ENCODE measurements at places on chromosomes 5 and 9. TPM values are rescaled to one million over a fixed set of nuclear protein-coding genes. Genes with fewer than 3 reads are reported as not detected.
A peak's percentile ranks its signal among the peaks of the same experiment; 100 is the strongest.

The FBP2 gene
- total RNA-seq, result not detected

DNA sequence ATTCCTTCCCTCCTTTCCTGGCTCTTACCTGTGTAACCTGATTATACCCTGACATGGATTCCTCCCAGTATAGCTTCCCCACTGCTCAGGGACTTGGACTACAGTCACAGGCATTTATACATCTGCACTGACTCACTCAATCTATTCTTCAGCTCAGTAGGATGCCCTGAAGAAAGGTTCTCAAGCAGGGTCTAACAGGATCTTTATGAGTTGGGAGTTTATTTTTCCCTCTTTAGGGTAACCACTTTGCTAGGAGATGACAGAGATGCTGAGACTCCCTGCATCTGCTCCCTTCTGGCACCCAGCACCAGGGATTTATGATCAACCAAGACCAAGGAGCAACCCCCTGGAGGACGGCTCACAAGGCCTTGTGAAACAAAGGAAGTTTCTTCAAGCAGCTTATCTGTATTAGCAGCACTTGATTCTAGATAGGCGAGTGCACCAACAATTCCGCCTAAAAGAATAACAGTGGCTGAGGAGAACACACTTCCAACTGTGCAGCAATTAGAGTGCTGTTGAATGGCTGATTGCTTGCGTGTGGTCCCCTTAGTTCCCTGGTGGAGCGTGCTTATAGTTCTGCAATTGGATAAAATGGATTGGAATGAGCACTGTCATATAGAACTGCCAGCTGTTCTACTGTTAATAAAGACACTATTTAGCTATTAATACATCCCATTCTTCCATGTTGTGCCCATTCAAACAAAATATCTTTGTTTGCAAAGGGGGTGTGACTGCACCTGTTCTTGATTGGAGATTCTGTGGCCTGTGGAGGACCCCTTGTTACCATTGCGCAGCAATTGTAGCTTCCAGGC is 482.6 kb downstream of the ZNF608 start:
- peaks cover 29% of the 10 kb centered on the region for H3K27me3 ChIP-seq
- no peak overlapping the region for H3K4me3 ChIP-seq
- no peaks in the 10 kb centered on the region for H3K36me3 ChIP-seq

DNA sequence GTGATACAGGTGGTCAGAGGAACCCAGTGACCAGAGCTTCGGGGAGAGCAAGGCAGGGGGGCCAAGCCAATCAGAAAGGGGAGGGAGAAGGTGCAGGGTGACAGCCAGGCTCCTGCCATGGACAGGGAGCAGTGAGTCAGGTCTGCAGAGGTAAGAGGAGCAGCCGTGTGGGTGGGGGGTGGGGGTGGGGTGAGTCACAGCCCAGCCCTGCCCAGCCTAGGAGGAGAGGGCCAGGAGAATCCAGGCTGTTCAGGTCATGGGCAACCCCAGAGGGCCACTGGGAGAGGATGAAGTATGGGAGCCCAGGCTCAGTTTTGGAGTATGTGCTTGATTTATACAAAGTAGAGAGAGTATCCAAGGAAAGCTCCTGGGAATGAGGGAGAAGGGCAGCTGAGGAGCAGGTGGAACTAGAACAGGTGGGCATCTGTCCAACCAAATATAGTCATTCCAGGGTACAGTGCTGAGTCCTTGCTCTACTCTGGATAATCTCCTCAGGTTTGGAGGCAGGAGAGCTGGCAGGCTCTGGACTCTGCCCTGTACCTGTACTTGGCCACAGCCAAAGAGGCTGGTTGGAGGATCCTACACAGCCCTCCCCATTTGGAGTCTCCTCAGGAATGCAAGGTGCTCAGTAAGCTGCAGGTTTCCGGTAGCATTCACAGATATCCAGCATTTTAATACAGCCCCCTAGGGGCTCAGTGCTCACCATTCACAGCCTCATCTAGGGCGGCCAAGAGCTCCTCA is 1.6 kb downstream of the HBEGF start:
- H3K27ac ChIP-seq, result no peak overlapping the region
- DNase-seq, result no peak
- H3K27me3 ChIP-seq, result peaks cover 11% of the 10 kb centered on the region

The TJP2 gene
- 155 TPM for total RNA-seq

GRCh38 chr9:115275753-115276152 is 157.8 kb upstream of the TNC start:
- no peak overlapping the region for H3K4me3 ChIP-seq
- peaks cover 6% of the 10 kb centered on the region for H3K4me1 ChIP-seq
- H3K27ac ChIP-seq, result no peak overlapping the region
- H3K36me3 ChIP-seq, result no peaks in the 10 kb centered on the region

DNA sequence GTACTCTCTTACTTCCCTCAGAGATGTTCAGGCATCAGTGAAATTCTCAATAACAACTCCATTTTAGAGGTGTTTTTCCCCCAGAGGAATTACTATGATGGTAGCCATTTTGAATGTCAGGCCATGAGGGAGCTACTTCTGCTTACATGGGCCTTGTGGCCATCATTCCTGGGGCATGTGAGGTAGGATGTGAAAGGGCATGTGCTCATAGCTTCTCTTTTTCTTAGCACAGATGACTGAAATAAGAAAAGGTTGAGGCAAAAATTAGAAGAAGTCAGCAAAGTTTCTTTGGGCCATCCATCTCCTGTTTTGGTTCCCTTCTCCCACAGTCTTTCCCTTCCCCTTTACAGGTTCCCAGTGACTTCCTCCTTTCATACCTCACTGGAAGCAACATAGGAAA is 68.8 kb downstream of the FEM1C start:
- H3K4me1 ChIP-seq, result peaks cover 16% of the 10 kb centered on the region
- no peaks in the 10 kb centered on the region for H3K36me3 ChIP-seq
- H3K27ac ChIP-seq, result no peak overlapping the region
- H3K27me3 ChIP-seq, result no peaks in the 10 kb centered on the region

DNA sequence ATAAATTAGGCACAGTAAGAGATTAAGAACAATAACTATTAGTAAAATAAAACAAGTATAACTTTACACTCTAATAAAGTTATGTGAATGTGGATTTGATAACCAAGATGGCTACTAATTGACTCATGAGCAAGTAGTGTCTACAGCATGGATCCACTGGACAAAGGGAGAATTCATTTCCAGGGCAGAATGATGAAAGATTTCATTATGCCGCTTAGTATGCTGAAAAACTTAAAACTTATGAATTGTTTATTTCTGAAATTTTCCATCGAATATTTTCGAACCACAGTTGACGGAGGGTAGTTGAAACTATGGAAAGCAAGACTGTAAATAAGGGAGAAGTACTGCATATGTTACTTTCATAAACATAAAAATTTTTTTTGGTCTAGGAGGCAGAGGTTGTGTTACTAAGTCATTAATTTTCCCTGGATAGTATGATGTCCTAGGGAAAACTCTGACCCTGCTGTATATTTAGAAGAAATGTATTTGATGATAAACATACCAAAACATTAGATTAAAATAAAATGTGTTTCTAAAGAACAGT is 24.9 kb upstream of the TARS1 start:
- no peaks in the 10 kb centered on the region for H3K36me3 ChIP-seq
- H3K4me3 ChIP-seq, result no peak overlapping the region
- DNase-seq, result no peak
- no peak overlapping the region for H3K27ac ChIP-seq
- H3K27me3 ChIP-seq, result peaks cover 3% of the 10 kb centered on the region
- no peaks in the 10 kb centered on the region for H3K4me1 ChIP-seq

- H3K4me3 ChIP-seq, result no peak overlapping the region
- H3K36me3 ChIP-seq, result no peaks in the 10 kb centered on the region
- DNase-seq, result no peak
- peaks cover 6% of the 10 kb centered on the region for H3K4me1 ChIP-seq
These were observed 18.2 kb downstream of the GLIS3 start for GRCh38 chr9:4281676-4282075.

- H3K36me3 ChIP-seq, result peaks cover 34% of the 10 kb centered on the region
- no peak overlapping the region for H3K4me3 ChIP-seq
- no peaks in the 10 kb centered on the region for H3K27me3 ChIP-seq
These were observed 3.6 kb downstream of the DNAJC21 start for GRCh38 chr5:34932947-34933346.

The LCN1 gene
- not detected for total RNA-seq

- peaks cover 4% of the 10 kb centered on the region for H3K4me1 ChIP-seq
- peak; percentile 39 for DNase-seq
- H3K36me3 ChIP-seq, result no peaks in the 10 kb centered on the region
- peak overlapping the region; percentile 60 for H3K4me3 ChIP-seq
- no peak overlapping the region for H3K27ac ChIP-seq
- H3K27me3 ChIP-seq, result peaks cover 75% of the 10 kb centered on the region
These were observed 705 bp upstream of the SLC6A3 start for GRCh38 chr5:1445689-1446601.

GRCh38 chr5:57113481-57113880 is 60.4 kb upstream of the GPBP1 start:
- no peaks in the 10 kb centered on the region for H3K4me1 ChIP-seq
- no peaks in the 10 kb centered on the region for H3K36me3 ChIP-seq
- no peaks in the 10 kb centered on the region for H3K27me3 ChIP-seq
- no peak overlapping the region for H3K4me3 ChIP-seq
- no peak for DNase-seq

The SHOC1 gene
- not detected for total RNA-seq

The GALNT12 gene
- total RNA-seq, result 23.7 TPM

The ELOVL7 gene
- 7.8 TPM for total RNA-seq

GRCh38 chr5:58275516-58275915 is 184.4 kb downstream of the PLK2 start:
- H3K4me1 ChIP-seq, result no peaks in the 10 kb centered on the region
- H3K27me3 ChIP-seq, result no peaks in the 10 kb centered on the region
- H3K36me3 ChIP-seq, result no peaks in the 10 kb centered on the region
- H3K4me3 ChIP-seq, result no peak overlapping the region

DNA sequence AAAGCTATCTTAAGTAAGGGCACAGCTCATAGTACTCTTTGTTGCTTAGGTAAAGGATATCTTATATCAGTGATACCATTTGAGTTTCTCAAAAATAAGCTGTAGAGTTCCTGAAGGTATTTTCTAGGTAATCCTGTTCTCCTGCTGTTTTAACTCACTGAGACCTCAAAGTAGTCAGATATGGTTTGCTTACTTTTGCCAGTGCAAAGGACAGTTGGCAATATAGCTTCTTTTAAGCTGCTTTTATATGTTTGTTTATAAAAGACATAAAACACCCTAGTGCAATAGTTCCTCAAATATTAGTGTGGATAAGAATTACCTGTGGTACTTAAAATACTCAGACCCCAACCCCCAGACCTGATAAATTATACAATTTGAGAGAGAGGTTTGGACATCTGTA is 12.1 kb downstream of the NCBP1 start:
- H3K36me3 ChIP-seq, result peaks cover 55% of the 10 kb centered on the region
- no peaks in the 10 kb centered on the region for H3K27me3 ChIP-seq
- no peak for DNase-seq

DNA sequence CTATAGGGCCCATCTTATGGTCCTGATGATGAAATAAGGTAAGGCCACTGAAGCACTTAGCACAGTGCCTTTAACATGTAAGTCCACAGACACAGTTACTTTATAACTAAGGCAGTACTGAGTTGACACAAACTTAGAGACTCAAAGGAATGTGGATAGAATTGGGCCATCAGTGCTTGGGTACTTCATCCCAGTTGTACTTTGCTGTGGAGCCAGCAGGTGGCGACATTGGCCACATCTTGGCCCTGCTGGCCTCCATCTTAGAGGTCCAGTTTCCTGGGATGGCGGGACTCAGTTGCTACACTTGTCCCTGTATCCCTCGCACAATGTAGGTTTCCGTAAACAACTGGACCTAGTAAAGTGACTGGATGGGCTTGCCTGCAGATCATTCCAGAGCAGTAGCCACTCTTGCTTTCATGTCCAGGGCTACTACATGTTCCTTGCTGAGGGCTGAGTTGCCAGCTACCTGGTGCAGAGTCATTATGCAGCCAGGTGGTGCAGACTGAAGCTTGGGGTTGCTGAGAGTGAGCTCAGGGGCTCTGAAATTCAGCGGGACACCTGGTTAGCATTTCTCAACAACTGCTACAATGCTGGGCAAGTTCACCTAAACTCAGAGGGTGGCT is 10.6 kb downstream of the MTAP start:
- no peak overlapping the region for H3K4me3 ChIP-seq
- H3K4me1 ChIP-seq, result peaks cover 3% of the 10 kb centered on the region

The ADAMTSL1 gene
- total RNA-seq, result 1.2 TPM

DNA sequence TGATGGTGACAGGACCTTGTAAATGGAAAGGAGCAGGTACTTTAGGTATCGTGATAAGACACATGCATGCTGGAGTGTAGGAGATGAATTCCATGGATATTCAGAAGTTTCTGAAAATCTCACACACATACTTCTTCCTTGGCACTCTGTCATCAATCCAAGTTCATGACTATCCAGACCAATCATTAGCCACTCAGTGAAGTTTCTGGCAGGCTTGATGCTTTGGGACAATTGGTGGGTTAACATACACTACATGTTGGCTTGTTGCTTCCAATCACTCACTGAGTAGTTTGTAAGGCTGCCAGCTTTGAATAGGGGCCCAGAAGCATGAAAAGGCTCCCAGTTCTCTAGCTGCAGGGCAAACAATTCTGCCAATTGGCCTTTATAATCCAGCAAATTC is 147.6 kb downstream of the CEMIP2 start:
- no peak for DNase-seq
- H3K4me3 ChIP-seq, result no peak overlapping the region
- H3K27me3 ChIP-seq, result no peaks in the 10 kb centered on the region
- no peaks in the 10 kb centered on the region for H3K4me1 ChIP-seq
- no peak overlapping the region for H3K27ac ChIP-seq

DNA sequence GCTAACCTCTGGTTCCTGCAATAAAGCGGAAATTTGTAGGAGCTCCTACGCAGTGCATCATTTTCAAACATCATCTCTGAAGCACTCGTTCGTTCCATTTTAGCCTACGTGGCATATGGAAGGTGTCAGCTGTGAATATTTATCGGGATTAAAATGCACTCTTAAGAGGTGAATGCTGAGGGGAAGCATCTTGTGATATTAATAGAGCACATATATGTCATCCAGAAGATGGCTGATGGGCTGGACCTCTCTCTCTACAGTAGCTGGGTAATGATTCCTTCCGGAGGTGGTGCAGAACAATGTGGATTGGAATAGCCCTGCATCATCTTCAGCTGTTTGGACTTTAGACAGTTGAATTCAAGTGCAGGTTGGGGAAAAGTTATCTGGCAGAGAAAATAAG is 478.7 kb downstream of the DMAC1 start:
- H3K27me3 ChIP-seq, result no peaks in the 10 kb centered on the region
- no peak overlapping the region for H3K27ac ChIP-seq
- no peak for DNase-seq
- H3K4me1 ChIP-seq, result peaks cover 14% of the 10 kb centered on the region

The TPRN gene
- total RNA-seq, result 33.4 TPM

The RANBP17 gene
- 27.4 TPM for total RNA-seq
